ENCODE measurements at places on chromosomes 6 and 20.

GRCh38 chr6:125346926-125347563 lies 45.3 kb upstream of the HDDC2 start:
- no peak for DNase-seq

- DNase-seq, result no peak
Observed at GRCh38 chr6:149891259-149891658, 6.7 kb downstream of the RAET1E start.

DNA sequence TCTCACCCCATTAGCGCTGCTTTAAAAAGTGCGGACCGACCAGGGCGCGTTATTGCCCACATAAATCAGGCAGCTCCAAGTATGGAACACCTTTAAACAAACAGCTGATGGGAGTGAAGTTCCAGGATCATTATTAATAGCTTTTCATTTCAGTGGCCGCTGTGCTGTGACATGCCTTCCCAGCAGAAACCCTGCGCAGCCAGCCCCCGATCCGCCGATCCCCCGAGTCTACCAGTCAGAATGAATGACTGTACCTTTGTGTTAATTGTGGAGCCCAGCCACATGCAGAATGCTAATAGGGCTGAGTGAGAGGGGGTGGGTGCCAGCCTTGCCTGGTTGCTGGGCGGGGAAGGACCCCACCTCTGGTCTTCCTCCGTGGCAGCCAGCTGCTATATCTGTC lies 21.9 kb downstream of the CDH22 start:
- DNase-seq, result no peak

GRCh38 chr20:59214606-59215547 lies 51.3 kb downstream of the ZNF831 start:
- no peak for DNase-seq

GRCh38 chr6:4342407-4343137 lies 207.2 kb upstream of the ECI2 start:
- DNase-seq, result no peak
